ENCODE measurements at places on chromosomes 13 and 19.
A peak's percentile ranks its signal among the peaks of the same experiment; 100 is the strongest.

DNA sequence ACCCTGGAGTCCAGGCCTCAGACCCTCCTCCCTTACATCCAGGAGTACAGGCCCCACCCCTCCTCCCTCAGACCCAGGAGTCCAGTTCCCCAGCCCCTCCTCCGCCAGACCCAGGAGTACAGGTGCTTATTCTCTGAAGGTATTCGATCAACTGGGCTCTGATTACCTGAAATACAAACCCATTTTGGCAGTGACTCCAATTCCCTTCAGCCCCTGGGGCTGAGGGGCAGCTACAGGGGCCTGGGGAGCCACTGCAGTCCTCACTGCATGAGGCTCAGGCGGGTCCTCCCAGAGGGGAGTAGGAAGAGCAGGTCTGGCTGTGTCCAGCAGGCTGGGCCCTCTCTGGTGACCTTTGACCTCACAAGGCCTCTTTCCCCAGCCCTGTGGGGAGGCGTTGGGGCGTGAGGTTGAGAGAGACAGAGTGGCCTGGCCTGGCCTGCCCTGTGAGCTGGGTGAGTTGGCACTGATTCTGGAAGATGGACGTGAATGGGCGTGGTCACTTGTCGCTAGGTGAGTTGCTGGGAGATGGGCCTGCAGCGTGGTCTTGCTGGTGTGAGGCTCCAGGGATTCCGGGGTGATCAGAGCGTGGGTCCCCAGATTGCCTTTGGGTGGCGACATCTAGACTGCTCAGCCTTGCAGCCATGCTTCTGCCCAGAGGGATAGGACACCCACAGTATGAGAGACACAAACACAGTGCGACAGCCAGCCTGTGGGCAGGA lies 3.1 kb downstream of the BCAT2 start:
- DNase-seq = no peak

DNA sequence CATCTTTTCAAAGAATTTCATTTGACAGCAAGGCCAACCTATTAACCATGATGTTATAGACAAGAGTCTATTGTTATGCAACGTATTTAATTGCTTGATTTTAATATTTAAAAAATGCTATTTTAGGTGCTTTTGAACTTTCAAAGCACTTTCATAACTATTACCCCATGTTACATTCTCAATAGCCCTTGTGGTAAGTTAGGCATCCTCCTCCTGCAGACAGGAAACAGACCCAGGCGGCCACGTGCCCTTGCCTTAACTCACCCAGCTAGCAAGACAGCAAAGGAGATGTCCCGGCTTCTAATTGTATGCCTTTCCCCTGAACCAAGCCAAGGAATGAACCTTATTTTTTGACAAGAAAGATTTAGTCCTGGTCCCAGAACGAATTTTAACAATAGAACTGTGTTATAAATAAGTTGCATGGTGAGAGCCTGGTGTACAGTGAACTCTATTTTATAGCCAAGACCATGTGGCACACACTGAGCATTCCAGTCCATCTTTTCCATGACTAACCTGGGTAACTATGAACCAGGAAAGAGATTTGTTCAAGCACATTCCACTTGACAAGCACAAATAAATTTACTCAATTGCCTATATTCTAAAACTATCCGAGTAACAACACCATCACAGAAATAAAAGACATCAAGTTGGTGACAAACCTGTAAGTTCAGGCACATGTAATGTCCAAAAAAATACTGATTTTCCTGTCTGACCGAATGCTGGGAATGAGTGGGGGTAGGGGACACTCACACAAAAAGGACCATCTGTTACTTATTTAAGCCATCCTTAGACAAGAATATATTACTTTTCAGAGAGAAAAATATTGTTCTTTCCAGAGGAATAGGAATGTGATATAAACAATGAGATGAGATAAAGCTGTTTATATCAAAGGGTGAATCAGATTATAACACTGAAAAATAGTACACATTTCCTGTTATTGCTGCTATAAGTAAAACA lies 163.0 kb downstream of the EFNB2 start:
- DNase-seq = no peak

DNA sequence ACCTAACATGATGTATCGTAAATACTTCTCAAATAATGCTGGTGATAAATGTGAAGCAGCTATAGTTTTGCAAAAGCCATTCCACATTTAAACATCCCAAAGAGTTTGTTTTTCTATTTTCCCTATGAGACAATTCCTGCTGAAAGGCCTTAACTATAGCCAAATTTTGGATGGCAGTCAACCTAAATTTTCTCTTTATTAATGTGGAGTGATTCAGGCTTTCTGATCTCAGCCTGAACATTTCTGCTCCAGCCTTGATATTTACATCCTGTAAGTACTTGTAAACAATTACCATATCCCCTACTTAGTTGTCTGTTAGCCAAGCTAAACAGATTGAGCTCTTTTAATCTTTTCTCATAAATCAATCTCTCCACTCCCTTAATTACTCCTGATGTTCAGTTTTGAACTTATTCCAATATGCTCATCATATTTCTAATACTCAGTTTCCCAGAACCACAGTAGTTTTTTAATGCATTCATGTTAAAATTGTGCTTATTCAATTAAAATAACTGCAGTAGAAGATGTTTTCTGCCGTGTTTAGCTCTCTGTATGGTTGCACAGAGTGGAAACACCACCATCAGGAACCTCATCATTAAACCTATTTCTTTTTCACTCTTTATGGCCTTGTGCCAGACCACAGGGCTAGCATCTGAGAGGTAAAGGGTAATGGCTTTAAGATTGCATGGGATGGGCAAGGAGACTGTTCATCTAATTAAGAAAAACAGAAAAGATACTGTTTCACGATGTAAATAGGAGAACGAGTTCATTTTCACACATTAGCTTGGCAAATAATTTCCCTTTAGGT lies 1235.2 kb upstream of the SLC10A2 start:
- no peak for DNase-seq

- no peak for DNase-seq
Observed at GRCh38 chr19:46610851-46611770, 10.0 kb downstream of the CALM3 start.

- no peak for DNase-seq
Observed at GRCh38 chr19:39195755-39196154, 1.0 kb upstream of the NCCRP1 start.

GRCh38 chr19:32224371-32225244 lies 120.8 kb upstream of the ZNF507 start:
- peak; percentile 18 for DNase-seq

DNA sequence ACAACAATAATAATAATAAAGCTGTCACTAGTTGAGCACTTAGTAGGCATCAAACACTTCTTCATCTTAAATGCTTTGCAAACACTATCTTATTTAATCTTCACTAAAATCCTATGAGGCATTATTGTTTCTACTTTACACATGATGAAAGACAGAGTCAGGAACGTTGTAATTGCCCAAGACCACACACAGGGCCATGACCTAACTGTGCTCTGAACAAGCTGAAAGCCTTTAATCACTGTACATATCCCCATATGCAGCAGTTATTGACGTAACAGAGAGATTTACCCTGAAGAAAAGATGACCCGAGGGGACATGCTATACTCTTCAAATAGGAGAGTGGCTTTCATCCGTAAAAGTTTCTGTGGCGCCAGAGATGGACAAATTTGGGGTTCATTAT lies 53.0 kb downstream of the SACS start:
- no peak for DNase-seq

DNA sequence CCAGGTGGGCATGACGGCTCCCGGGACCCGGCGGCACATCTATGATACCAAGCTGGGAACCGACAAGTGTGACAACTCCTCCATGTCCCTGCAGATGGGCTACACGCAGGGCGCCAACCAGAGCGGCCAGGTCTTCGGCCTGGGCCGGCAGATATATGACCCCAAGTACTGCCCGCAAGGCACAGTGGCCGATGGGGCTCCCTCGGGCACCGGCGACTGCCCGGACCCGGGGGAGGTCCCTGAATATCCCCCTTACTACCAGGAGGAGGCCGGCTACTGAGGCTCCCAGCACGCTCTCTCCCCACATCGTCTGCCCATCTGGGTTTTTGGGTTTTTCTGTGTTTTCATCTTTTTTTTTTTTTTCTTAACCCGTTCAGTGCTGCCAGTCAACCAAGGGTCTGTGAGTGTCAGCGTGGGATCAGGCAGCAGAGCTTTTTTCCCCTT lies 2.3 kb upstream of the ABCA7 start:
- DNase-seq = peak; percentile 58

- peak; percentile 29 for DNase-seq
Observed at GRCh38 chr13:74040200-74040599, 94.0 kb downstream of the KLF12 start.

DNA sequence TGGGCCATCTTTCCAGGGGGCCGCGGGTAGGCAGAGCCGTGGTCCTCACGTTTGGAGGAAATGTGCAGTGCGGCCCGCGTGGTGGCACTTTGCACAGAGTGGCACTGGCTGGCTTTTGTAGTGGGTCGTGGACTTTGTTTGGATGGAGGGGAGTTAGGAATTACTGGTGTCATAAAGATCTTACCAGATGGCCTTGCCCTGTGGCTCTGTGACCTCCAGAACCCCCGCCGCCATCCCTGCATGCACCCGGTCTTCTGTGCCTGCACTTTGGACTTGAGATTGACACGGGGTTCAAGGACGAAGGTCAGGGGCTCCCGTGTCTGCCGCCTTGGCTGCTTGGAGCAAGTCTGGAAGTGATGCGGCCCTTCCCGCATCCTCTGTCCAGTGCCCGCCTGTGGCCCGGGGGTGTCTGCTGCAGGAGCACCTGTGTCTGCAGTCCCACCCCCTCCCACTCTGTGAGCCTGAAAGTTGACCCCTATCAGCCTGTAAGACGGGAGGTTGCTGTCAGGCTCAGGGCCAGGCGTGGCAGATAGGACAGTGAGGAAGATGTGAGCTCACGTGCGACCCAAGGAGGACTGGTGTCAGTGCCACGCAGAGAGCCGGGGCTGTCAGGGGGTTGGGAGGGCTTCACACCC lies 2.2 kb downstream of the GNA11 start:
- DNase-seq = no peak

- no peak for DNase-seq
Observed at GRCh38 chr19:31332096-31332495, 17.1 kb downstream of the TSHZ3 start.

DNA sequence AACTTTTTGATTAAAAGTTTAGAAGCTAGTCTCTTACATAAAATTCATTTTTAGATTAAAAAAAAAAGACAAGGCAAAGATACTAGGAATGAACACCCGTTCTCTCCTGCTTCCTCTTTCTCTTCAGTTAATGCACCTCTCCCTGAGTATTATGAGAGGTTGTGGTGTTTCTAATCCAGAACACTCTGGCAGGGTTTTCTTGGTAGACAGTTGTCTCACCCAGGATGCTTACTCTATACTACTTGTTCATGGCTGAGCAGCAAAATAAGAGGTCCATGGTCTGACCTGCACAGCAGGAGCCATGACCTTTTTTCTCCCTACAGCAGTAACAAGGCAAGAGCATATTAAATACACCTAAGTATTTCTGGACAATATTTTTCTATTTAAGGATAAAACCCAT lies 62.0 kb downstream of the MICU2 start:
- DNase-seq = no peak

DNA sequence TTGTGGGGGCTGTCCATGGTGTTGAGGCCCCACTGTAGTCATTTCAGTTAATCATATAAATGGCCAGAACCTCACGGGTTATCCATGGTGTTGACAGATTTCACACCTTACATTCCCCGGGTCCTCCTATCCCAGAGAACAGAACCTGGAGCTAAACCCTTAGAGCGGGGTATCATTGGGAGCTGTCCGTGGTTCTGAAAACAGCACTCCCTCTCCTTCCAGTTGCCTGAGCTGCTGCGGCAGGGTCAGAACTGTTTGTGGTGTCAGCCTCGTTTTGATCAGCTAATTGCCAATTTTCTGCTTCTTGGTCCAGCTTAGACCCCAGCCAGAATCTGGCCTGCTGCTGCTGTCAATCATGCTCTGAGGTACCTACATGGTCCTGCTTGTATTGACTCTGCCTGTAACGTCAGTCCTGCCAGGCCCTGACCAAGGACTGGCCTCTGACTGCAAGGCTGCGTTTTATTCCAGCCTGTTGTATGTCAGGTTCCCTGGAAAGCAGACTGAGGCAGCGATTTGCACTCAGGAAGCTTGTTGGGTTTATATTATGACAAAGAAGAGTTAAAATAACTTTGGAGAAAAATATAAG lies 55.8 kb upstream of the KCTD15 start:
- DNase-seq = no peak

- no peak for DNase-seq
Observed at GRCh38 chr13:69935043-69935442, 172.6 kb upstream of the ATXN8OS start.

DNA sequence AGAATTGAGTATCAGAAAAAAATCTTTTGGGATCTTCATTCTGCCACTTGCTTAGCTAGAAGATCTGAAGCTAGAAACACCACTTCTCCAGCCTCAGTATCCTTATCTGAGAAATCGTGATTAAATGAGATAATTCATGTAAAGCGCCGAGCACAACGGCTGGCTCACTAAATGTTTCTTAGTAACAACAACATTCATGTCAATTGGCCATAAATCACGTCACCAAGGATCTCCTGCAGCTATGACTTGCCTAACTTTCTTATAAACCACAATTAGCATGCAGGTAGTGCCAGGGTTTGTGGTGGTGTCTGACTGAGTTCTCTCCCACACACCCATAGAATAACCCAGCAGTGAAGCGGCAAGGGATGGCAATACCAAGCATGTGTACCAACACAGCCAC lies 501.3 kb downstream of the EFNB2 start:
- DNase-seq = no peak

DNA sequence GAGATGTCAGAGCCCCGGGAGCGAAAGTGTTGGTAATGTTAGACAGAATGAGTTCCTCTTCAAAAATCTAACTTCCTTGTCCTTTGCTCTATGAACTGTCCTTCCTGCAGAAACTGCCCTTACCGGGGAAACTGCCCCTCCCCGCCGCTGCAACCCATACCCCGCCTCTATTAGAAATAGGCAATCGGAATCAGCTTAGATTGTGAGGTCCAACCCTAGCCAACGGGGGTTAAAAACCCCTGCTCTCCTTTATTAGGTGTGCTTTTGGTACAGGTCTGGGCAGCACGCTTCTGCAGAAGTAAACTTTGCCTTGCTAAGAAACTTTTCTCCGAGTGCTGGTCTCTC lies 11.5 kb upstream of the CAPNS1 start:
- no peak for DNase-seq

- DNase-seq = no peak
Observed at GRCh38 chr13:50410921-50411746, 395.9 kb downstream of the KCNRG start.

DNA sequence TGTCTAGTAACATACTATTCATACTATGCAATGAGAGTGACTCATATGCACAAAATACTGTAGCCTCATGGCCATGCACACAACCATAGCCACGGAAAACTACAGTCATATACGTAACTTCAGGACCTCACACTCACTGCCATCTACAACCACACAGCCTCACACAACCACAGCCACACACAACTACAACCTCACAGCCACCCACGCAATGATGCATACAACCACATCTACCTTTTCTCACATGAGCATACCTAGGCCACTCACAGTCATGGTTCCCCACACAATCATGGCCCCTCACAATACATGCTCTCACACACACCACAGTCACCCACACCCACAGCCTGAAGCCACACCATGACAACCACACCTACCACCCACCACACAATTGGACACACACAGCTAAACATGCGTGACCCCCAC lies 8.7 kb upstream of the TNFSF14 start:
- DNase-seq = no peak

- no peak for DNase-seq
Observed at GRCh38 chr13:71606818-71607217, 260.2 kb downstream of the DACH1 start.
